CD4-positive, alpha-beta T cell treated with Interferon gamma for 1 hour (primary cell): ENCODE measurements at places on chromosomes 7 and 10.
A peak's percentile ranks its signal among the peaks of the same experiment; 100 is the strongest.

- no peak for DNase-seq
Observed at GRCh38 chr7:130560972-130561371, 69.1 kb downstream of the MEST start.

DNA sequence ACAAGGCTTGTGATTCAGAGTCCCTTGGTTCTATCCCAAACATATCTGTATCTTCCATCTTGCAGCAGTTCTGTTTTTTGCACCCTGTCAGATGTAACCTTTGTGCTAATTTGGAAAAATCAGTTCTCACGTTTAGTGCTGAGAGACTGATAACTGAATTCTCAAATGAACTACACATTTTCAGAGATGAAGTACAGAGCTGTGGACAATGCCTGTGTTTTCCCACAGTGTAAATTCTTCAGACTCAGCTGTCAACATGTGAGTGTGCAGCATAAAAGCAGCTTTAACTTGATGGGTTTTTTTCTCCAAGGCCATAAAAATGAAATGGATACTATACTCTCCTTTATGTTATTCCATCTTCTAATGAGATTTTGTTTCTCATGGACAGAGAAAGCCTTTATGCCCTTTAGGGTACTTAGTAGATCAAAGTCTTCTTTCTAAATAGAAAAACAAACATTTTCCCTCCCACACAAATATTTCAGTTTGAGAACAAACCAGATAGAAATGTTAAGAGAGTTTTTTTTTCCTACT, 150.9 kb downstream of the SEMA3A start:
- DNase-seq: no peak

DNA sequence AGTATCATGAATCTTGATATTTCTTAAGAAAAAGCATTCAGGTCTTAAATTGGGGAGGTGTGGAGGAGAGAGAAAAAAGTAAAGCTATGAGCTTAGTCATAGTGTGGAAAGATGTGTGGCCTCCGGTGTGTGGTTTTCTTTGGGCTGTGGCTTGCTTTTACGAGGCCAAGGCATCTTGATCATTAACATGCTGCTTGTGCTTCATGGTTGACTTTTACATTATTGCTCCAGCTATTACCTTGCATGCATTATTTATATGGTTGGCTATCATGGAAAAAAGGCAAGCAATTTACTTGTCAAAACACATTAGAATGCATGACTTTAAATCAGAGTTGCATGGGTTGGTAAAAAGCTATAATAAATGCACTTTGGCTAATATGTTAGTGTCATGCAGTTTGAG, 300.7 kb upstream of the ADARB2 start:
- DNase-seq: no peak

GRCh38 chr10:129586898-129587443, 119.9 kb downstream of the MGMT start:
- DNase-seq: no peak

- DNase-seq: no peak
Observed at GRCh38 chr7:69169386-69169785, 428.9 kb upstream of the AUTS2 start.

- DNase-seq: peak; percentile 2
Observed at GRCh38 chr10:13631594-13631993, 44.8 kb downstream of the PRPF18 start.

- DNase-seq: no peak
Observed at GRCh38 chr10:5632446-5632845, 33.9 kb downstream of the ASB13 start.

DNA sequence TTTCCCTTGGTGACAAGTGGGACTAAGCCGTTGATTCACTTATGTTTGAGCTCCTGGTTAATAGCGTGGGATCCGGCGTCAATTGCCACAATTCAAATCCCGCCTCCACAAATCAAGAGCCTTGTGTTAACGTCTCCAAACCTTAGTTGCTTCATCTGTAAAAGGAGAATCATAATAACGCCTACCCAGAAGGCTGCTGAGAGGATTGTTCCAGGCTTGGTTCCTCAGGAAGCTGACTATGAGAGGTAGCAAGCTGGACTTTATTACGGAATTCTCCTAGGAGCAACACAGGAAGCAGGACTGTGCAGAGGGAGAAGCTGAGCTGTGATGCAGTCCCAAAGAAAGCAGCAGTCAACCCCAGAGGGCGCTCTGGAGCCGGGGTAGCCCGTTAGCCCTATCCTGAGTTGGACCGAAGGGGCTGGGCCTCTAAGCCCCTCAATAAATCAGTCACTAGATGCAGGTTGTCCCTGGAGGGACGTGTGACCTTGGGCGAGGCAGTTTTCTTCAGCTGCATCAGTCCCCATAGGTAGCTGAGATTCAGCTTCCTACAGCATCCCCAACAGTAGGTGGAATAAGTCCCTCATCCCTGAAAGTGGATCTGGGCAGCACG, 6.9 kb upstream of the BAG3 start:
- DNase-seq: no peak
